ENCODE measurements at places on chromosomes 12 and 14.

- DNase-seq: peak; percentile 28
Measured at GRCh38 chr12:67671419-67671818, 22.9 kb downstream of the DYRK2 start.

DNA sequence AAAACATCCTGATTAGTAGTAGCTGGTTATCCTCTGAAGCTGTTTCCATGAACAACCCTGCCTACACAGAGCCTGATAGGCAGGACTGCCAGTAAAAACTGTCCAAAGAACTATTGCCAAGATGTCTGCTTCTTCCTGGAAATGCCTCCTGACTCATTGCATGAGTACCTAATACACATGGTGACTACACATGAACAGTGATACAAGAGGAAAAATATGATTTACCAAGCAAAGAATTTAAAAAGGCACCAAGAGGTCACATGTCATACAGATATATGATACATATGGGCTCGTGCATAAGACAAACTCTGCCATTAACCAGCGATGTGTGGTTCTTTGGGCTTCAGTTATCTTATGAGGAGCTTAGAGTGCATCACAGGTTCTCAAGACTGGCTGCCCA is 552.3 kb downstream of the SLC16A7 start:
- DNase-seq: no peak

DNA sequence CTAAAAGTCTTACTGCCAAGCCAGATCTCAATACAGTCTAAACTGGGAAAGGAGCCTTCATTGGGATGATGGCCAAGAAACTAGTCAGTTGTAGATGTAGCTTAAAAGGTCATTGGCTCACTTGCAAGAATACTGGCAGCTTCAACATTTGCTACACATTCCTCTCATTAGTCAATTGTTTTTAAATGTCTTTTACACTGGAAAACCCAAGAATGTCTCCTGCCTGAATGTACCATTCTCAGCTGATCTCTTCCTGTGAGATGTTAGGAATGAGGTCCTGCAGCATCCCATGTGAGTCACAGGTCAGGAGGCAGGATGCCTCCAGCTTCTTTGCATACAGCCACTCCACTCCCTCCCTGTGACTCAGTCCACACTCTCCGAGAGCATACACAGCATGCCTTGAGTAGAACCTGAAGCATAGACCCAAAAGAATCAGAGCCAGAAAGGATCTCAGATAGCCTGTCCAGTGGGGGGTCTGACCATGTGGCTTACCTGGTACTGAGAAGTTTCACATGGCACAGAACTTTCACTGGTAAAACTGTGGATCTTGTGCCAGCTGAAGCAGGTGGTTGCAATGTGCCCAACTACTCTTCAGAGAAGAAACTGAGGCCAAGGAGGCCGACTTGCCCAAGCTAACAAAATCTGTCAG is 56.0 kb upstream of the HECTD1 start:
- peak; percentile 82 for DNase-seq

DNA sequence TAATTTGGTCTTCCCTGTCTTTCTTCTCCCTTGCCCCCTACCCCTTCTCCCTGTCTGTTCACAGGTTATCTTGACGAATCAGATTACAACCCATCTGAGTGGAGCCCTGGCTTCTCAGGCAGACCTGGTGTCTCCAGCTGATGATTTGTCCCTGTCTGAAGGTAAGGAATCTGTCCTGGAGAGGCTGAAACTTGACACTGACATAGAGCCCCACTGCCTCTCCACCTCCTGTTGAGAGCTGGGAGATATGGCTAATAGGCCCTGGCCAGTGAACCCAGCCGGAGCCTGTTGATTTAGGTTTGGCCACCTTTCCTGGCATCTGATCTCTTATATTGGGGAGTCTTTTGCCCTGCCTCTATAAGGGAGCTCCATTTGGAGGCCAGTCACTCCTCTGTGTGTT is 472.2 kb downstream of the RAD51B start:
- no peak for DNase-seq

GRCh38 chr12:52949413-52950331 is 754 bp downstream of the KRT18 start:
- peak; percentile 28 for DNase-seq

GRCh38 chr12:122753319-122753650 is 661 bp downstream of the DENR start:
- DNase-seq: peak; percentile 37

DNA sequence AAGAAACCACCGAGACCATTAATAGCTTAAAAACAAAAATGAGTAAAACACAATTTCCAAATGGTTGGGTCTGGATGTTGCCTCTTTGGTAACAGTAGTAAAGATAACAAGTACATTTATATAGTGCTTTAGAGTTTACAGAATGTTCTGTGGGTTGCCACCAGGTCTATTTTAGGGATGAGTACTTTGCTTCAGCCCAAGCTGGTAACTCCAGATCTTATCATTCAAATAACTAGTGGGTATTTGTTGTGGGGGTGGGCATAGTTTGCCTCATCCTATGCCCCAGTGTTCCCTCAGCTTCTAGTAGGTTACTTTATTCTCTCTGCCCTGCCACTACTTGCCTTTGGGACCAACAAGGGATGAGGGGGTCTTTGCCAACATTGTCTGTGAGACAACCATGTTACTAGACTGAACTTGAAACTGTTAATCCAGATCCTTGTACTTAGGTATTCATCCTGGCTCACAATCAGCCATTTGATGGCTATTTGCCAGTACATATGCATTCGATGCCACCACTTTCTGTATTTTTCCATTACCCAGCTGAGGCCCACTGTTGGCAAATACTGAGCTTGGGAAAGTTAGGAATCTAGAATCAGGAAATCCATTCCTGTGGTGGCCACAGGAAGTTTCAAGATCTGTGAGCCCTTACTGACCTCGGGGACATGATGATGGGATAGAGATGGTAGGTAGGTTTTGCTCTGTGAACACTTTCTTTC is 17.6 kb upstream of the AKAP6 start:
- no peak for DNase-seq

- DNase-seq: no peak
Measured at GRCh38 chr14:99921425-99921824, 128.2 kb downstream of the EML1 start.

DNA sequence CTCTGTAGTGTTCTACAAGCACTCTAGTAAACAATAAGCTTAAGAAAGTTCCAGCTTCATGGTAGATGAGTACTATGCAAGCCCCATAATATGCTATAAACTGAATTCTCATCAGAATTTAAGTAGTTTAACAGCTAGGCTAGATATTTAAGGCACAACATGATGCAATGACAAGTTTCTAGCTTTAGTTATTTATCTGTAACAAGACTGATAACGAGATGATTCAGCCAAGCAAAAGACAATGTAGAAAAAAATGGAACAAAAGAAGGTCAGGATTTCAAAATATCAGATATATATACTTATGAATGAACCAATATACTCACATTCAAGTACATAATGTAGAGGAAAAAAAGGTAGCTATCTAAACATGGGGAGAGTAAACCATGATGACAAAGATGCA is 61.0 kb upstream of the RERGL start:
- DNase-seq: no peak

DNA sequence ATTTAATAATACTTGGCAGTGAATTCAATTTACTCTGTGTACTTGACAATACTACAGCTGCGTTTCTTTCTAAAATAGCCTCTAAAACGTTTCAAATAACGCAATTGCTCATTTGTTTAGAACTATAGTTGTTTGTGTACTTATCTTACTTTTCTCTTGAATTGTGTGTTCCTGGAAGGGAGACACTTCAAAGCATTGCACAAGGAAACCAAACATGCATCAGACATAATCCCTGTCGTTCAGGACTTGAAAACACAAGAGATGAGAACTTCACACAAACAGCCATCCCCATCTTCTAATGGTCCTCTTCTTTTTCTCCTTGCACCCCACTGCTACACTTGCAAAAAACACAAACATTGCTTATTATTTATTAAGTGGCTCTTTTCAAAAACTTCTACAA is 38.5 kb downstream of the PTGER2 start:
- DNase-seq: no peak

GRCh38 chr12:124311292-124312109 is 16.6 kb downstream of the RFLNA start:
- no peak for DNase-seq

DNA sequence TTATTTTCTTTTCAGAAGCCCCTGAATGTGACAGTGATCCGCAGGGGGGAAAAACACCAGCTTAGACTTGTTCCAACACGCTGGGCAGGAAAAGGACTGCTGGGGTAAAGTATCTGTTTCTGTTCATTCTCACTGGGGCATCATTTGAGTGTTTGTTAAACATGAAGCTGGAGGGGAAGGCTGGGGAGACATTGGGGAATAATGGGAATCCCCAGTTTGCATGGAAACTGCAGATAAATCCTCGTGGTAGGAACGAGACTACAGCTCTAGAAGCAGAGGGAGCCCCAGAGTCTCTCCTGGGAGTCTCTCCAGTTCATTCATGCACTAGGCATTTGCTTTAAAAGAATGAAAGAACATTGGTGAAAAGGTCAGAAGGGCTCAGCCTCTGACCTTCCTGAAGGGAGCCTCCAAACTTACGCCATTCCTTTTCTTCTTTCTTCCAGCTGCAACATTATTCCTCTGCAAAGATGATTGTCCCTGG is 2.5 kb upstream of the CFAP251 start:
- no peak for DNase-seq

DNA sequence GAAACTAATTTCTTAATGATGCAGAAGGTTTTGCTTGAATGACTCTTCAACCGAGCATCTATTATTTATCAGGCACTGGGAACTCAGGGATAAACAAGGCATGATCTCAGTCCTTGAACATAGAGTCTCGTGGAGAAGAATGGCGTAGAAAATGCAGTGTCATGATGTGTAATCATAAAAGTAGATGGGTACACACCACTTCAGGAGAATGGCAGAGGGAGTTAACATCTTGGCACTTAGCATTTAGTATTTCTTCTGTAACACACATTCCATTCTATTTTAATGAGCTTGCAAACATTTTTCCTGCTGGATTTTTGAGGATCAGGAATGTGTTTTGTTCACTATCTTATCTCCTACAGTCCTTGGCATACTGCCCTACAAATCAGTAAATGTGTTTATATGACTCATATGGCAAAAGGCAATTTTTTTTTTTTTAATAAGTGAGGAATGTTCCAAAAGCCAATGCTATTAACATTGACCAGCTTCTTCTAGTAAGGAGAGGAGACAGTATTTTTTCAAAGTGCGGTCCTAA is 3.8 kb downstream of the TXNRD1 start:
- peak; percentile 70 for DNase-seq

DNA sequence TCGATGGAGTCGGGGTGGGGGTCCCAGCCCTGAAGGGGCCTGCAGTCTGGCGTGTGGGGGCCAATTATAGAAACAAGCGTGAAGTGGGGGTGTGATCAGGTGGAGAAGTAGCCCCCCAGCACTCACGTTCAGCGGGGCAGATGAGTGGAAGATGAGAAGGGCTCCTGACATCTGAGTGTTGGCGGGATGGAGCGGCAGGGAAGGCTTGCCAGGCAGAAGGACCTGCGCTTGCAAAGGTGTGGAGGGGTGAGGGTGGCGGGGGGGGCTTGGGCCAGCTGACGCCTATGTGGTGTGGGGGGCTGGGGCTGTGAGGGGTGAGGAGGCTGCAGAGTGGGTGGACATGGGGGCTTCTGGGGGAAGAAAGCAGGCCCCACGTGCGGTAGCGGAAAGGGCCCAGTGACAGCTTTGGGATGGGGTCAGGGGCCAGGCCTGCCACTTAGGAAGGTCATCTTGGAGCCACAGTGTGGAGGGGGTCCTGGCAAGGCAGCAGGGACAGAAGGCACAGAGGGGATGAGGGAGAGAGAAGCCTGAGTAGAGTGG is 22.2 kb upstream of the BEGAIN start:
- no peak for DNase-seq

DNA sequence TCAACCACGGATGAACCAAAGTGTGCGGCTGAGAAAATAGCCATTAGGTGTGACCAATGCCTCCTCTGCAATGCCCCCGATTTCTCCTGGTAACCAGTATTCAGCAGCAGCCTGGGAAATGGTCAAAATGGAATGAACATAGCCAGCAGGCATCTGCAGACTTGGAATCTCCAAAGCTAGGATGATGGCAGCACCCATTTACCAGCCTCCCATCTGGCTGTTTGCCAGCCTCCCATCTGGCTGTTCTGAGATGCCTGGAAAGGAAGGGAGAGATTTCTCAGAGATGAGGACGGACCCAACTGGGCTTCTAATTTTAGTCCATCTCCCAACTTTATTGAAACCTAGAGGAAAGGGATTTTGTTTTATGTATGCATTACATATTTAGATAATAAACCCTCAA is 16.2 kb downstream of the CLMN start:
- DNase-seq: no peak

DNA sequence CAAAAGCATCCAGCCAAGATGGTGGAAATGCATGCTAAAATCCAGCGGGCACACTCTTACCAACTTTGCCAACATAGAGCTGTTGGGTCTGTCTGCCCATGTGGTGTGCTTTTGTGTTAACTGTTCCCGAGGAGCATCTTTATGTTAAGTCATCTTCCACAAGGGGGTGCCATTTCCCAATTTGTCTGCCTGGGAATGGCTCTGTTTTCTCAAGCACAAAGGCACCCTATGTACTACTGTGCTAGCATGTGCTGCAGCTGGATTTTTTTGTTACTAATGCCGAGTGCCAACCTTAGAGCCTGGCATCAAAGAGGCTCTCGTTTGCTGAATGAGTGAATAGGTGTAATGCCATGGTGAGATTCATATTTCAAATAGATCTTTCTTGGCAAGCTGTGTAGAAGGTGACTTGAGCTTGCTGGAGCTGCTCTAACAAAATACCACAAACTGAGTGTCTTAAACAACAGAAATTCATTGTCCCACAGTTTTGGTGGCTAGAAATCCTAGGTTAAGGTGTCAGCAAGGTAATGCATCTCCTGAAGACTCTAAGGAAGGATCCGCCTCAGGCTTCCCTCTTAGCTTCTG is 74.3 kb downstream of the TRHDE start:
- peak; percentile 78 for DNase-seq

Measured in suppressor macrophage (primary cell).